Activated CD8-positive, alpha-beta memory T cell treated with anti-CD3 and anti-CD28 coated beads, Interleukin-2, amount 10 ng/mL, durations not matched to agents 7 days and 5 days (primary cell): ENCODE measurements at places on chromosomes 16 and 17. TPM values are rescaled to one million over a fixed set of nuclear protein-coding genes. Genes with fewer than 3 reads are reported as not detected.

Gene TBC1D28
- total RNA-seq = not detected

Gene HSPB9
- 0.58 TPM for total RNA-seq

Gene PSMB10
- 296 TPM for total RNA-seq

Gene DRC3
- not detected for total RNA-seq

Gene CMTM2
- 1.6 TPM for total RNA-seq

Gene PLXDC1
- total RNA-seq = 9.0 TPM

Gene CHST4
- not detected for total RNA-seq

Gene CTRB1
- total RNA-seq = not detected

Gene OR3A3
- total RNA-seq = not detected

Gene KRTAP3-2
- total RNA-seq = not detected

DNA sequence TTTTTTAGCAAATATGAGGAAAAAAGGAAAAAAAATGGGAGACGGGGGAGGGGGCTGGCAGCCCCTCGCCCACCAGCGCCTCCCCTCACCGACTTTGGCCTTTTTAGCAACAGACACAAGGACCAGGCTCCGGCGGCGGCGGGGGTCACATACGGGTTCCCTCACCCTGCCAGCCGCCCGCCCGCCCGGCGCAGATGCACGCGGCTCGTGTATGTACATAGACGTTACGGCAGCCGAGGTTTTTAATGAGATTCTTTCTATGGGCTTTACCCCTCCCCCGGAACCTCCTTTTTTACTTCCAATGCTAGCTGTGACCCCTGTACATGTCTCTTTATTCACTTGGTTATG, 1.2 kb upstream of the TMEM88 start:
- no peaks in the 10 kb centered on the region for H3K27me3 ChIP-seq
- H3K4me3 ChIP-seq = no peak overlapping the region
- peaks cover 2% of the 10 kb centered on the region for H3K36me3 ChIP-seq
- H3K27ac ChIP-seq = no peak overlapping the region
- DNase-seq = no peak

GRCh38 chr17:6509031-6509771, 47.2 kb downstream of the PITPNM3 start:
- H3K27ac ChIP-seq = no peak overlapping the region
- no peaks in the 10 kb centered on the region for H3K4me1 ChIP-seq
- no peak overlapping the region for H3K4me3 ChIP-seq
- H3K27me3 ChIP-seq = peaks cover 21% of the 10 kb centered on the region
- no peak for DNase-seq
- H3K36me3 ChIP-seq = no peaks in the 10 kb centered on the region

- DNase-seq = no peak
- H3K27ac ChIP-seq = no peak overlapping the region
- H3K27me3 ChIP-seq = no peaks in the 10 kb centered on the region
- peaks cover 4% of the 10 kb centered on the region for H3K36me3 ChIP-seq
- no peak overlapping the region for H3K4me3 ChIP-seq
These were observed 10.3 kb upstream of the GAS7 start for GRCh38 chr17:10208604-10209193.

- peaks cover 5% of the 10 kb centered on the region for H3K4me1 ChIP-seq
- no peak overlapping the region for H3K27ac ChIP-seq
- no peaks in the 10 kb centered on the region for H3K36me3 ChIP-seq
- H3K4me3 ChIP-seq = no peak overlapping the region
- H3K27me3 ChIP-seq = peaks cover 2% of the 10 kb centered on the region
- peak; percentile 11 for DNase-seq
These were observed 25.3 kb upstream of the N4BP1 start for GRCh38 chr16:48635199-48635718.

GRCh38 chr16:67114793-67115192, 5.1 kb downstream of the PHAF1 start:
- H3K27me3 ChIP-seq = no peaks in the 10 kb centered on the region
- no peak for DNase-seq
- H3K4me1 ChIP-seq = peaks cover 29% of the 10 kb centered on the region
- H3K27ac ChIP-seq = no peak overlapping the region
- no peak overlapping the region for H3K4me3 ChIP-seq
- H3K36me3 ChIP-seq = peaks cover 6% of the 10 kb centered on the region

- H3K27ac ChIP-seq = no peak overlapping the region
- DNase-seq = no peak
- peaks cover 43% of the 10 kb centered on the region for H3K36me3 ChIP-seq
- H3K4me1 ChIP-seq = peaks cover 28% of the 10 kb centered on the region
These were observed 10.6 kb upstream of the MEFV start for GRCh38 chr16:3266873-3267537.

DNA sequence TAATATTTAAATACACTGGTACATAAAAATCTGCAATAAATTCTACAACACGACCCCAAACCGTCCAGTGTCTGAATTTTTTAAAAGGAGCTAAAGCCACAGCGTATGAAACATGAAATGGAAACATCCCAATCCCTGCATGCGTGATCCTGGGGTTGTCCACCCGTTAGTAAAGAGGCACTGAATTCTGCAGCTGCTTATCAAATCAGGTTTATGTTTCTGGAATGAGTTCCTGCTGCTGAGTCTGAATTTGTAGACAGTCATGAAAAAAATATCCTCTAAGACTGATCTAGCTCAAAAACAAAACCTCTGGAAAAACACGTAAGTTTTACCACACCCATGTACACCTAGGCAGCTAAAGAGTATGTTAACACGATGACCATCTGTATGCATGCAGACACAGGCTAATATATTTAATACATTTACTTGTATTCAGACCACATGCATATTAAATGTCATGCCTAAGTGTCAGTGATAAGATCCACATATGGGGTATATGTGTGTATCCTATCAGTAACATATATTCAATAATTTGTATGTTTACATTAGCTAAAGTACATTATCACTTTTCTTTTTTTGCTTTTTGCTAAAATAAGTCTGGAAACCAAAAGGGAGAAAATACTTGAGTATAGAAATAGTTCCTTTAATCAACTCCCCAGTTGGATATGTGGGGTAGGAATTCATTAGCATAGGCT, 420.5 kb upstream of the PSMD7 start:
- H3K4me1 ChIP-seq = no peaks in the 10 kb centered on the region
- H3K36me3 ChIP-seq = no peaks in the 10 kb centered on the region
- no peak overlapping the region for H3K4me3 ChIP-seq
- H3K27me3 ChIP-seq = no peaks in the 10 kb centered on the region
- no peak overlapping the region for H3K27ac ChIP-seq
- DNase-seq = no peak

DNA sequence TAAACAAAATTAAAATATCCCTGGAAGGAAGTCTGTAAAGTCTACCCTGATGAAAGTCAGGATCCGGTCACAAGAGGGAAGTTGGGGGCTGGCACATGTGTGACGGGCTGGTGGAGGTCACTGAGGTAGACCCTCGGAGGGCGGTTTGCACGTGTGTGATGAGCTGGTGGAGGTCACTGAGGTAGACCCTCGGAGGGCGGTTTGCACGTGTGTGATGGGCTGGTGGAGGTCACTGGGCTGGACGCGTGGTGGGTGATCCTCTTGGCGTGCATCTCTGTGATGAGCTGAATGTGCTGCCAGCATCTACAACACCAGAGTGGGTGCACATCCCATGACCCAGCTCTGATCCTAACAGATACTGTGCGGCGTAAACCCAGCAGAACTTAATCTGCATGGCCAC, 43.7 kb upstream of the METRNL start:
- no peaks in the 10 kb centered on the region for H3K27me3 ChIP-seq
- H3K4me1 ChIP-seq = no peaks in the 10 kb centered on the region
- no peak overlapping the region for H3K27ac ChIP-seq

GRCh38 chr16:5642011-5642410, 544.4 kb upstream of the EEF2KMT start:
- DNase-seq = no peak
- H3K27ac ChIP-seq = no peak overlapping the region
- no peak overlapping the region for H3K4me3 ChIP-seq
- H3K4me1 ChIP-seq = no peaks in the 10 kb centered on the region

GRCh38 chr16:85777583-85778310, 21.6 kb downstream of the EMC8 start:
- H3K27ac ChIP-seq = no peak overlapping the region
- H3K36me3 ChIP-seq = peaks cover 37% of the 10 kb centered on the region
- H3K4me1 ChIP-seq = peaks cover 23% of the 10 kb centered on the region
- no peaks in the 10 kb centered on the region for H3K27me3 ChIP-seq
- no peak overlapping the region for H3K4me3 ChIP-seq

- no peaks in the 10 kb centered on the region for H3K36me3 ChIP-seq
- peaks cover 18% of the 10 kb centered on the region for H3K4me1 ChIP-seq
- peaks cover under 1% of the 10 kb centered on the region for H3K27me3 ChIP-seq
- H3K4me3 ChIP-seq = no peak overlapping the region
These were observed 45.1 kb downstream of the CMTM4 start for GRCh38 chr16:66651474-66651765.

DNA sequence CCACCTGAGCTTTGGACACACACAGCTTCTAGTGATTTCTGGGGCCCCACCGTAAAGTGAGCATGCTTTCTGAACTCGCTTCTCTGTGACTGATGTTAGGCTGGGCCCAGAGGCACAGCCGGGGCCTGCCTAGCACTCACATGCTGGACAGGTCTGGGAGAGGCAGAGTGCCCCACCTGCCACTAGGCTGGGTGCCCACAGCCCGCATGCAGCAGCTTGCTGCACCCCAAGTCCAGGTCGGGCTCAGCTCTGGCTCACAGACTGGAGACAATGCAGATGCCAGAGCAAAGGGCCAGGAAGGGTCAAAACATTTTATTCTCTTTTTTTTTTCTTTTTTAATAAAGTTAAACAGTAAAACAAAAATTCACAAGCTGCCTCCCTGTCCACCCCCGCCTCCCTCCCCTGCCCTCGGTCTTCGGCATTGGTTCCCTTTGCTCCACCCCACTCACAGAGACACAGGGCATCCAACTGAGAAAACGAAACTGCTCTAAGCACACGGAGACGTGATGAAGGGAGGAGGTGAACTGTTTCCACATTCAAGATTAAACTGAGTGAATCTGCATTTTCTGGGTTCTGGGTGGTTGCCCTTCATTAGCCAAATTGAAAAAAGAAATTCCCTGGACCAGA, 9.7 kb downstream of the CNP start:
- H3K4me3 ChIP-seq = no peak overlapping the region
- peak overlapping the region; percentile 77 for H3K27ac ChIP-seq
- H3K27me3 ChIP-seq = no peaks in the 10 kb centered on the region
- peaks cover 2% of the 10 kb centered on the region for H3K4me1 ChIP-seq

- H3K27ac ChIP-seq = no peak overlapping the region
- H3K4me1 ChIP-seq = peaks cover 30% of the 10 kb centered on the region
- peaks cover 1% of the 10 kb centered on the region for H3K36me3 ChIP-seq
- no peak overlapping the region for H3K4me3 ChIP-seq
These were observed 18.4 kb upstream of the RBBP6 start for GRCh38 chr16:24520983-24521382.

DNA sequence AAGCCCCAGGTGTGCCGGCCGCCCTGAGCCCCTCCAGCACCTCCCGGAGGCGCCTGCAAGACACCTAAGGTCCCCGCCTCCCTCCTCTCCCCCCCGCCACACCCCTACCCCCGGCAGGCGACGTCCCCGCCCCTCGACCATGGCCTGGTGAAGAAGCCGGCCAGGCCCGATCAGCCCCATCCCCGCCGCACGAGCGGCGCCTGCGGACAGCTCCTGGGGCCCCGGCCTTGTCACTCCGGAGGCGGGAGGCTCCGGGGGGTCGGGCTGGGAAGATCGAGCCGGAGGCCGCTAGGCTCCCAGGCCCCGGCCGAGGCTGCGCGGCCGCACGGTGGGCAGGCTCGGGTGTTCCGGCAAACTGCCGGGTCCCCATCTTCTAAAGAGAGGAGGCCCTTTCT, 405 bp upstream of the ACE start:
- H3K27ac ChIP-seq = no peak overlapping the region
- no peaks in the 10 kb centered on the region for H3K36me3 ChIP-seq
- no peak for DNase-seq
- peaks cover 10% of the 10 kb centered on the region for H3K4me1 ChIP-seq
- no peak overlapping the region for H3K4me3 ChIP-seq
- peaks cover 48% of the 10 kb centered on the region for H3K27me3 ChIP-seq

- H3K36me3 ChIP-seq = peaks cover 3% of the 10 kb centered on the region
- no peaks in the 10 kb centered on the region for H3K27me3 ChIP-seq
- DNase-seq = no peak
- H3K4me1 ChIP-seq = peaks cover 18% of the 10 kb centered on the region
- peak overlapping the region; percentile 93 for H3K4me3 ChIP-seq
These were observed 506 bp upstream of the COG7 start for GRCh38 chr16:23453338-23454052.
